ENCODE measurements at places on chromosomes 7 and 10.

GRCh38 chr10:51862149-51862548, 162.8 kb upstream of the CSTF2T start:
- DNase-seq, result no peak

- DNase-seq, result peak; percentile 89
Measured at GRCh38 chr10:100562008-100562672, 26.4 kb downstream of the HIF1AN start.

DNA sequence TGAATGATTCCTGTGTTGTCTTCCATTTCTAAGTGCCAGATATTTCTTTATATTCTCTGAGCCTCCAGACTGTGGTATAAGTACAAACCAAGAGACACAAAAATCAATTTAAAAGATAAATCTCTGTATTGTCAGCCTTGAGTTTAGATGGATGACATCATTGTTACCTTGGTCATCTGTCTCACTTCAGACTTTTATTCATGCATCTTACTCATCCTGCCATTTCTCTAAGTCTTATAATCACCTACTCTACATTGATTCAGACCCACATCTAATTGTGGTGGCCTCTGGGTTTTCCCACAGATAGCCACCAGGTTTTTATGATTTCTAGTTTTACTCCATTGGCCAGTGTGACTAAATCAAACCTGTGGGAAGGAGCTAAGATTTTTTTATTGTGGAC, 26.8 kb upstream of the HDAC9 start:
- no peak for DNase-seq

DNA sequence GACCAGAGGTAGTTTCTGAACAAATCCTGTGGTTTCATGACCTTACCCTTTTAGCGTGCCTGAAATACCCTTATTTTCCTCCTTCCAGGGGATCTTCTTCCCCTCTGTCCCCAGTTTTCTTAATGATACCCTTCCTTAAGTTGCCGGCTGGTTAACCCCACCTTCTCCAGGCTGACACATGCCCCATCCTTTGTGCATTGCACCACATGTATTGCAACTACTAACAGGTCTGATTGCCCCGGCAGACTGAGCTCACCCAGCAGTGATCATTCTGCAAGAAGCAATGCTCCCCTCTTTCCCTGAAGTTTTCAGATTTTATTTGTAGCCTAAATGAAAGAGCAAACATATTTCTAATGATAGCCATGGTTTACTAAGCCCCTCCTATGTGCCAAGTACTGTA, 108.2 kb downstream of the HIP1 start:
- DNase-seq, result no peak

DNA sequence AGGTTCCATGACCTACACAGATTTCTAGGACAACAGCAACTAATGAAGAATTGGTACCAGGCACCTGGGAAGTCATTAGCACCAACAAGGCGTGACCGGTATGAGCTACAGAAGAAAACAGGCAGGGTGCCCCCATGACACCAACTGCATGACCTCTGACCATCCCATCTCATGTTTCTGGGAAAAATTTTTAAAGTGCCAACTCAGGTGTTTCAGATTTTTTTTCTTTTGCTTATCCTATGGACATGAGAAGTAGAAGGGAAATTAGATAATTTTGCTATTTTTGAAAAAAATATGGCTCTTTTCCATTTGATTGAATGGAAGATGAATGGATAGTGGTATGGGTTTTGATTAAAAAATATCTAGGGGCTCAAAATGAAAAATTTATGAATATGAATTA, 154.8 kb downstream of the NRCAM start:
- no peak for DNase-seq

DNA sequence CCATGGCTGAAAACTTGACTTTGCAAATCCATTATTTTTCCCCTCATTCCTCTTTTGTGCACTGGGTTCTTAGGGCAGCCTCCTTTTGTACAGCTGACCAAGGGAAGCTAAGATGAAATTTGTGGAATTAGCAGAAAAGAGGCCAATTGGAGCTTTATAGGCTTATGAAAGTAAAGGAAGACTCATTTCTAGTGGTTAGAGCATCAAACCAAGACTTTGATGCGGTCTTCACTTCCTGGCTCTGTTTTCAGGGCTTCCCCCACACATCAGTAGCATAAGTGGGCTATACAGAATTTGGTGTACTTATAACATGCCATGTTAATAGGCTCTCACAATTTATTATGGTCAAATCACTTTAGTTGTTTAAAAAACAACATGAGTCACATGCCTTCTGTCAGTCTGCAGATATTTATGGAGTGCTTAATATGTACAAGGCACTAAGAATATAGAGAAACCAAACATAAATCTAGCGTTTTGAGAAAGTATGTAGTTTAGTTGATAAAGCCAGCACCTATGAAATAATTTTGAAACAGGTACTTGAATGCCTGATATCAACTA, 5.7 kb downstream of the AUTS2 start:
- no peak for DNase-seq

DNA sequence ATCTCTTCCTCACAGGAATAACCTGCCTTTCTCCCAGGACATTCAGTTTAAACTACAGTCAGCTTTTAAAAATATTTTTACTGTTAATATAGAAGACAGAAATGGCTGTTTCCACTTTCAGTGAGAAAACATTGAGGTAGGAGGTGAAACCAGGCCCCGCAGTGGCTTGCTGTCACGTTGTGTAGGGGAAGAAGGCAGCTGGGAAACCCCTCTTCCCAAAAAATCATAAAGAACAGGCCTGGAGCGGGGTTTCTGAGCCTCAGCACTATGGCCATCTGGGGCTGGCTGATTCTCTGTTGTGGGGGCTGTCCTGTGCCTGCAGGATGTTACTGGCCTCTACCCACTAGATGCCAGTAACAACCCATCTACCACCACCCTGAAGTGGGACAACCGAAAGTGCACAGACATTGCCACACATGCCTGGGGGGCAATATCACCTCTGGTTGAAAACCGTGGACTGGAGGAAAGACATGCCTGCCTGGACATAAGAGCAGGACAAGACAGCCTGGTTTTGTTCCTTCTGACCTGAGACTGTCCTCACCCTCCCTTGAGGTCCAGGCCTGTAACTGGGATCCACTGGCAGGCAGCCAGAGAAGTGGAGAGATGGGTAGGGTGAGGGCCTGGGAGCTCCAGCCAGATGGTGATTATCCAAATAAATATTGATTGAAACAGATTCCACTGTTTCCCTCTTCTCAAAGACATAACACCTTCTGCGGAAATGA, 43.9 kb downstream of the KCNH2 start:
- DNase-seq, result no peak

- no peak for DNase-seq
Measured at GRCh38 chr7:98278408-98278807, 3.1 kb upstream of the BRI3 start.

- no peak for DNase-seq
Measured at GRCh38 chr7:73786588-73786987, 16.5 kb upstream of the CLDN3 start.

DNA sequence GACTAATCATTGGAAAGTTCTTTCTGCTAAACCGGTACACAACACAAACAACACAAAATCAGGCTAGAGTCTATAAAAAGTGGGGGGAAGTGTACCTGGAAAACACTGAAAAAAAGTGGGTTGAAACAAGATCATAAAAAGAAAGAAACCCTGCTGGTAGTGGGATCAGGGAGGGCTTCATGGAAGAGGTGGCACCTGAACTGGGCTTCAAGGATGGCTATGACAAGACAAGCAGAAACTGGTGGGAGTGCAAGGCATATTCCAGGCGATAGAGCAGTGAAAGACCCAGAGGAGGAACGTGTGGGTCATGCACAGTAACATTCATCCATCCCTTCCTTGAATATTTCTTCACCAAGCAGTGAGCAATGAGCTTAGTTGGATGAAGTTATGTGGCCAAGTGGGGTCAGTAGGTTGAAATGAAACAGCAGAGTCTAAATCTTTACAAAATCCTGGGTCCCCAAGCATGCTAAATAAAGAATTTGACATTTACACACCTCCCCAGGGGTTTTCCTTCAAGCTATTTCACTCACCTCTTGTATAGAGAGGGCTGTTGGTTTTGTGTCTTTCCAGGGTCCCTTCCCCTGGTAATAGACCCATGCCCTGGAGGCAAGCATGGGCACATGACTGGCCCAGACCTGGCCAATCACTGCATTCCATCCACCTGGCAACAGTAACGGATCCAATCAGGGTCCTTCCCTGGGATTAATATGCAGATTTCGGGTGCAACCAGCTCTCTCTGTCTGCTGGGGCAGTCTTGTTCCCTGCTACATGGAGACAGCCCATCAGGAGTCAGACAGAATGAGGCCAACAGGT, 38.2 kb downstream of the SPOCK2 start:
- no peak for DNase-seq

GRCh38 chr7:100053215-100053614, 3.6 kb downstream of the ZSCAN21 start:
- DNase-seq, result peak; percentile 62

GRCh38 chr7:86961686-86962085, 97.8 kb downstream of the ELAPOR2 start:
- no peak for DNase-seq

- DNase-seq, result no peak
Measured at GRCh38 chr10:30014511-30014910, 44.9 kb downstream of the JCAD start.

DNA sequence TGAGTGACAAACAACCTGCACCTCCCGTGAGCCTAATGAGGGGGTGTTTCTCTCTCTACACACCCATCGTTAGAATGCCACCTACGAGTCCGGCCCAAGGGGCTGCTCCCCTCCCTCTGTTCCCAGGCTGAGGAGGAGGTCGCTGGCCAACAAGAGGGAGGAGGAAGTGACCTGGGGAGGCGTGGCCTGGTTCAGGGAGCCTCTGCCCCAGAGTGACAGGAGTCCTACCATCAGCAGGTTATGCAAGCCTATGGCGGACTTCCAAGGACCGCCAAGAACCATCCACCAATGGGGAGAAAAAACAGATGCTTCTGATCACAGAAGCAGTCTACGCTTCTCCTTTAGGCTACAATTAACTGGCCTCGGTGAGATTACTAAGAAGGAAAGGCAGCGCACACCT, 12.3 kb upstream of the EGFR start:
- DNase-seq, result no peak

GRCh38 chr10:82497439-82497838, 622.4 kb downstream of the NRG3 start:
- DNase-seq, result no peak

DNA sequence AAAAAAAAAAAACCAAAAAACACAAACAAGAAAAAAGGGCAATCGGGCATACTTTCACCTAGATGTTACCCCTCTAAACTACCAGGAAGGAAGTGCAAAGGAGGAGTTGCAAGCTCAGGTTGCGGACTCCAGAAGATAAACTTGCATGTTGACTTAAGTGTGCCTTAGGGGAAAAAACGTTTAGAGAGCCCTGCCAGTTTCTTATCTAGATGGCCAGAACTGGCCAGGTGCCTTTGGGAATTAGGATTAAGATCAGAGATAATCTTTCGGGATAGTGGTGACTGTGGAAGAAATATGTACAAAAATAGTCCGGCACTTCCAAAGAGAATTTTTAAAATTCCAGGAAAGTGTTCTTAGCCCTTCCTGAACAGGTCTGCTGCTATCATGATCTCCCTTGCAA, 17.6 kb downstream of the EVX1 start:
- no peak for DNase-seq

DNA sequence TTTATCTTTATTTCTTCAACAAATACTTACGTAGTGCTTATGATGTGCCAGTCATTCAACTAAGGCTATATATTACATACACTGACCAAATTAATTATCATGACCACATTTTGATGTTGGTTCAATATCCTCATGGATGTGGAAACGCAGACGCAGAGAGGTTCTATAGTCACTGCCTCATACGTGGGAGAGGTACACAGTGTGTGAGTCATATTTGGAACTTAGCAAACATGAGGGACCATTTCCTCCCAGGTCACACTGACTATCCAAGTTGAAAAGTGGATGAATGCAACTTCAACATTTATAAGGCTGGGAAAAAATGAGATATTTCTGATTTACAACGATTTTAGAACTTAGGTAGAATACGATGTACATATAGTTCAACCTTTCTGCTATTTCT, 113.6 kb downstream of the PRLHR start:
- no peak for DNase-seq

DNA sequence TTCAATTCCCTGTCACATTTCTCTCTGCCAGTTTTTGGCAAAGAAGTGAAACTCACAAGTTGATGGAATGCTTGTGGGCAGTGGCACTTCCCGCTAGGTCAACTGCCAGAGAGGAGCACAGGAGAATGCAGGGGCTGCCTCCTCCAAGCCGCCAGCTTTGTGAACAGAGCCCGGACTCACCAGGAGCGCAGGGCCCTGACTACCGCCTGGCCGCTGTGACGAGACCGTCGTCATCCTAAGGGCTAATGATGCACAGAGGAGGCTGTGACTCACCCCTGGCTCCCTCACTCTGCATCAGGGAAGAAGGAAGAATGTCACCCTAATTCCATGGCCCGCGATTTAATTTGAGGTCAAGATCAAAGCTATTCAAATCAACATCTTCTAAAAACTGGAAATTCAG, 123.9 kb downstream of the TAX1BP1 start:
- DNase-seq, result no peak

- DNase-seq, result no peak
Measured at GRCh38 chr10:81866753-81867152, 8.2 kb upstream of the NRG3 start.
